ENCODE measurements at places on chromosomes 11 and 22.

- no peak for DNase-seq
These were observed 14.4 kb downstream of the MUC5AC start for GRCh38 chr11:1171985-1172728.

DNA sequence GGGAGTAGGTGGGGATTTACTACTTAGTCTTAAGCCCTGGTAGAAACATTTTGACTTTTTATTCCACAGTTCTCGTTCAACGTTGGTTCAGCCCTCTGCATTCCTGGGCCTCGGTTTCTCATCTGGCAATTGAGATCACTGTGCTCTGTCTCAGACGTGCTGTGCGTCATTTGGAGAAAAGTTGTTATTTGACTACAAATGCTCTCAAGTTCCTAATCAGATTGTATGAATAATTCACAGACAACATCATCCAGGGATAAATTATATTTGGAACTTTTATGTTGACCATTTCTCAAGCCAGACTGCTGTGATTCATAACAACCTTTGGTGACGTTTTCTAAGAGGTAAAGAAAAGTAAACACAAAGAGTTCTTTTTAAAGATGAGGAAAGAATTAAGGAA lies 69.2 kb downstream of the BLID start:
- no peak for DNase-seq

DNA sequence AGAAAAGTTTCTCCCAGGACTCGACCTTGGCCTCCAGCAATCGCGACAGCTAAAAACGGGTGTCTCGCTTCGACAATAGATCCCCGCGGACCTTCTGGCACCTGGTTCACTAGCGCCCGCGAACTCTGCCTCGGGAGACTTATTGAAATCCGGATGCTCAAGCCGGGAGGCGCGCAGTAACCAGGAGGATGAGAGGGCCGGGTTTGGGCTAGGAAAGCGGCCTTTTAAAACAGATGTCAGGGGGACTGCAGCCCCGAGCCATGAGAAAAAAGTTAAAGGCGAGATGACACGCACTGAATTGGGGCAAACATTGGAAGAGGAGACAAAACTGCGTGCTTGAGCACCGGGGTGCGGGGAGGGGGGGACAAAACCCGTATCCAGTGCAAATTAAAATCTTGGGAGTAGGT lies 637 bp upstream of the ZBTB16 start:
- peak; percentile 15 for DNase-seq

GRCh38 chr11:113926273-113927197 lies 21.9 kb downstream of the HTR3B start:
- DNase-seq: no peak

- DNase-seq: no peak
These were observed 27.7 kb upstream of the APOL5 start for GRCh38 chr22:35690001-35690400.

All from GM13976 (cell line).